Fibroblast of villous mesenchyme (primary cell): ENCODE measurements at places on chromosomes 13 and 19.

GRCh38 chr19:14450168-14450874, 17.2 kb downstream of the PKN1 start:
- DNase-seq: peak; percentile 30

- no peak for DNase-seq
Measured at GRCh38 chr13:68897331-68897928, 1210.2 kb upstream of the ATXN8OS start.

GRCh38 chr13:24168979-24169378, 8.5 kb downstream of the SPATA13 start:
- DNase-seq: no peak

- DNase-seq: no peak
Measured at GRCh38 chr19:30091456-30091855, 149.4 kb downstream of the URI1 start.

- DNase-seq: no peak
Measured at GRCh38 chr19:49423985-49424303, 703 bp upstream of the PTH2 start.

GRCh38 chr13:45670189-45670885, 31.8 kb upstream of the CBY2 start:
- no peak for DNase-seq

DNA sequence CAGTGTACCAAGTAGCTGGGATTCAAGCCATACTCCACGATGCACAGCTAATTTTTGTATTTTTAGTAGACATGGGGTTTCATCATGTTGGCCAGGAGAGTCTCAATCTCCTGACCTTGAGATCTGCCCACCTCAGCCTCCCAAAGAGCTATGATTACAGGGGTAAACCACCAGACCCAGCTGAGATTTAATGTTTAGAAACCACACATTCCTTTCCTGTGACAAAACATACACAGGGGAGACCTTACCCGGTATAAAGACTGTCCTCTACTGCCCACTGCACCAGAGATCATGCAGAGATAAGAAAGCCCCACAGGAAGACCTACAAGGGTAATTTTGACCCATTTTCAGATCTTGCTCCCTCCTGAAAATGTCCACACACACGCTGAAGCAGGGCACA, 22.8 kb upstream of the ZNF83 start:
- DNase-seq: peak; percentile 39

DNA sequence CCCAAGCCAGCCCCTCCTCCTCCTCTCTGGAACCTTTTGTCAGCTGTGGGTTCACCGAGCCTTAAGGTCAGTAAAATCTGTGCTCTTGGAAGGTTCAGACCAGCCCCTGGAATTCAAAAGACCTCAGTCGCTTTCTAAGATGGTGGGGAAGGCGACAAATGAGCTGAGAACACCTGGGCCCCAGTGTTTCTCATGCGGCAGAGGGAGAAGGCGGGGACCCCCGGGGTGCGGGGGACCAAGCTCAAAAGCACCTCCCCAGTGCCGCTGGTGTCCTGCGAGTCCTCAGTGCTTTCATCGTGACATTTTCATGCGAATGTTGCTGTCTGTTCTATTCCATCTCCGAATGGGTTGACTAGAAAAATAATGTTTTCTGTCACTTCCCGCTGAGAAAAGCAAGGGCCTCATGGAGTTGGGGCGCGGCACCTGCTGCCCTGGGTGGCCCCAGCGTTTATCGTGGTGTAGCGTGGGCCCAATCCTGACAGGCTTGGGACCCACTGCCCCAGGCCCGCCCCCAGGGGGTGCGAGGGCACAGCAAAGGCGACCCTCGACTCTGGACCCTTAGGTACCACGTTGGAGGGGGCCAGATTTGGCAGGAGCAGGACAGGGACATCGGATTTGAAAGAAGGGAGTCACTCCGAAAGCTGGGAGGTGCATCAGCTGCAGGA, 751 bp upstream of the NTN5 start:
- DNase-seq: no peak

DNA sequence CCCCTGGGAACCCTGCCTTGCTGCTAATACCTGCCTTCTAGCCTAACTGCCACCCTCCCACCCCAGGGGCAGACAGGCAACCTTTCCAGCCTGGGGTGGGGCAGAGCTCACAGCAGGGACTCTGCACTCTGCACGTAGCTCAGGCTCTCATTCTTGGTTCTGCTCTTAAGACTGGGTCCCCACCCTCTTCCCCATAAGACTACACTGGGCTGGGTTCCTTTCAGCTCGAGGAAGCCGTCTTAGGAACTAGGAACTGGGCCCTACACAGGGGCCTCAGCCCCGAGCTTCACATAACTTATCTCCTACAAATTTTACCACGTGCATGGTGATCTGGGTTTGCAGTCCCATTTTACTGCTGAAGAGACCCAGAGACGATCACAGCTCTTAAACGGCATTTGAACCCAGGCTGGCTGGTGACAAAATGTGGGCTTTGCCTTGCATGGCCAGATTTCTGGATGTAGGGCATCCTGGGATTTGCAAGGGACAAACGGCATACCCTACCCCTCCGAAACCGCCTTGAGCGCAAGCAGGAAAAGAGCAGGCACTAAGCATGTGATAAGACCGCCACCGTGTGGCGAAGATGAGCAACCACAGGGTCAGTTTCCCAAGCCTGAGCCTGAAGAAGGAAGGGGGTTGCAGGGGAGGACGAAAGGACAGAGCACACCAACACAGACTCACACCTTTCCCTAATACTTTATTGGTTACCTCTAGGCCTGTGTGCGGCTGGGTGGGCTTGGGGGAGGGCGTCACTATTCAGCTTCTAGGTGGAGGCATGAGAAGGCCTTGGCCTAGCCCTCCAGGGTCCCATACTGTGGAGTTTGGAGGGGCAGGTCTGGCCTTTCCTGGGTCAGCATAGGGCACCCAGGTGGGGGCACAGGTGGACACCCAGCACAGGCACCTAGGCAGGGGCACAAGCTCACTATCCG, 5.1 kb downstream of the JUNB start:
- DNase-seq: peak; percentile 84

DNA sequence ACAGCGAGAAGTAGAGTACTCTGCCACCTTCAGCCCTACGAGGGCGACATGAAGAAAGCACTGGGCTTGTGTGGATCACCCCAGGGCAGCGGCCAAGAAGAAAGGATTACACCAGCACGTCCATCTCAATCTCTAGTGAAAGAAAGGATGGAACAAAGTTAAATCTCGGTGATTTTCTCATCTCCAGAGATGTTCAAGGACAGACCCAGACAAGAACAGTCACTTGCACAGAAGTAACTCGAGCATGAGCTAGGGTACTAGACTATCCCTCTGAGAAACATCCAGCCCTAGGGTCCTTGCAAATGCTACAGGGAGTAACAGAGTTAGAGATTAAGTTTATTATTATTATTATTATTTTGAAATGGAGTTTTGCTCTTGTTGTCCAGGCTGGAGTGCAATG, 106.7 kb downstream of the CRYL1 start:
- no peak for DNase-seq

- peak; percentile 58 for DNase-seq
Measured at GRCh38 chr13:77359171-77359570, 32.3 kb upstream of the MYCBP2 start.

GRCh38 chr19:4776436-4777211, 14.9 kb upstream of the FEM1A start:
- DNase-seq: no peak

DNA sequence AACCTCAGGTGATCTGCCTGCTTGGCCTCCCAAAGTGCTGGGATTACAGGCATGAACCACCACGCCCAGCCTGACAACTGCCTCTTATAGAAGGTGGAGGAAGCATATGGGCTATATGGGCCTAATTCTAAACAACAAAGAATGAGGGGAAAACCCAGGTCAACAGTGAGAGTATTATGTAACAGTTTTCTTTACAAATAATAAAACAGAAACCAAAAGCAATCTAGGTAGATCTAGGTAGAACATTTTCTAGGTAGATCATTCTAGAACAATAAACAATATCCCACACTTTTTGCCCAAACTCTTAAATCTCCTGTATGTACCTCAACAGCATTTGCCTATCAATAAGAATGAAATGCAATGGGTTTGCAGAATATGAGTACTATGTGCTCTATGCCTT, 267.4 kb downstream of the ABCC4 start:
- DNase-seq: no peak

DNA sequence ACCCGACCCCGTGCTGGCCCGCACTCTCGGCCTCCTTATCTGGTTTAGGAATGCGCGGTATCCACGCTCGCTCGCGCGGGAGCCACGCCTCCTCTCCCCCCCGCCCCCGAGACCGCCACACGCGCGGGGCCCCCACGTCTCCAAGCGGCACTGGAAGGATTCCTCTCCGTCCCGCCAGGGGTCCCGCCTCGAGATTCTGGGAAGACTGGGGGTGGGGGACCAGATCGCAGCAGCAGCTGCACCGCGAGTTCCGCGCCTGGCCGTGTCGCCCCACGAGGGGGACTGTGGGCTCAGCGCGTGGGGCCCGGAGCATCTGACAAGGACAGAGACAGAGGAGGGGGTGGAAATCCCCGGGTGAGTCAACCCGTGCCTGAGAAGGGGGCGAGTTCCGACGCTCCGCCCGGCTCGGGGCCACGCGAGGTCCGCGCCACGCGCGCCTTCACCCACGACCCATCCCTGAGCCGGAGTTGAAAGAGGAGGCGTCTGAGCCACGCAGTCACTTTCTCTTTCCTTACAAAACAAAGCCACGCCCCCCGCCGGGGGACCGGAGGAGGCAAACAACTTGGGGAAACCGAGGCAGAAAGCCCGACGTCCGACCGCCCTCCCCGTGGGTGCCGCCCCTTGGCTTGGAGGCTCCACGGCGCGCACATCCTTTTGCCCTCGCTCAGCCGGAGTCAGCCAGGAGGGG, 814 bp downstream of the S1PR2 start:
- peak; percentile 51 for DNase-seq

- no peak for DNase-seq
Measured at GRCh38 chr13:98742961-98743360, 9.5 kb downstream of the SLC15A1 start.

GRCh38 chr19:43416951-43417623, 2.4 kb downstream of the TEX101 start:
- DNase-seq: no peak

- DNase-seq: no peak
Measured at GRCh38 chr13:22080832-22081231, 410.0 kb downstream of the FGF9 start.

- no peak for DNase-seq
Measured at GRCh38 chr19:42172261-42172660, 40.0 kb upstream of the POU2F2 start.

GRCh38 chr13:75102001-75102716, 379.8 kb downstream of the TBC1D4 start:
- DNase-seq: no peak

GRCh38 chr13:73473016-73473415, 414.2 kb downstream of the KLF5 start:
- no peak for DNase-seq

- DNase-seq: no peak
Measured at GRCh38 chr13:74438901-74439300, 304.7 kb upstream of the KLF12 start.

DNA sequence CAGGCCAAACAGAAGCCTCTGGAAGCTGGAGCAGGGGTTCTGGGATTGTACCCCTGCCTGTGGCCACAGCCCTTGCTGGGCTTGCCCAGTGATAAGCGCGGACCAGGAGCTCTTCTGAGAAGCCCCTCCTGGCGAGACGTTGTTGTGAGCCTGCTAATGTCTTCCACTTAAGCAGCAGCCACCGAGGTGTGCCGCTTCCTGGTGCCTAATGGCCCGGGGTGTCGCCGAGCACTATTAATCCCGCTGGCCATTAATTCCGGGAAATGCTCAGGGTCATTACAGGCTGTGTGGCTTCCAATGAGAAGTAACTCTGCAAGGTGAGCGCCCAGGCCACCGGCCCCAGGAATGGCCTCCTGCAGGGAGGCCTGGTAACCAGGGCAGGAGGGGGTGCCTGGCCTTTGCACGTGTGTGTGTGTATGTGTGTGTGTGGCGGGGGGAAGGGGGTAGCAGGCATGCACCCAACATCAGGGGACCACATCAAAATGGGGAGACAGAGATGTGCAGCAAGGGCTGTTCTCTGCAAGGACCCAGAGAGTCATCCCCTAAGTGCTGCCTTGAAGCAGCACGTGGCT, 175.0 kb downstream of the URI1 start:
- DNase-seq: no peak

GRCh38 chr13:103799028-103799427, 732.8 kb upstream of the SLC10A2 start:
- no peak for DNase-seq

- no peak for DNase-seq
Measured at GRCh38 chr13:74246487-74246886, 112.3 kb upstream of the KLF12 start.

GRCh38 chr19:28685802-28686201, 527.1 kb downstream of the UQCRFS1 start:
- no peak for DNase-seq

- DNase-seq: peak; percentile 50
Measured at GRCh38 chr19:38975861-38976271, 324 bp upstream of the FBXO17 start.

DNA sequence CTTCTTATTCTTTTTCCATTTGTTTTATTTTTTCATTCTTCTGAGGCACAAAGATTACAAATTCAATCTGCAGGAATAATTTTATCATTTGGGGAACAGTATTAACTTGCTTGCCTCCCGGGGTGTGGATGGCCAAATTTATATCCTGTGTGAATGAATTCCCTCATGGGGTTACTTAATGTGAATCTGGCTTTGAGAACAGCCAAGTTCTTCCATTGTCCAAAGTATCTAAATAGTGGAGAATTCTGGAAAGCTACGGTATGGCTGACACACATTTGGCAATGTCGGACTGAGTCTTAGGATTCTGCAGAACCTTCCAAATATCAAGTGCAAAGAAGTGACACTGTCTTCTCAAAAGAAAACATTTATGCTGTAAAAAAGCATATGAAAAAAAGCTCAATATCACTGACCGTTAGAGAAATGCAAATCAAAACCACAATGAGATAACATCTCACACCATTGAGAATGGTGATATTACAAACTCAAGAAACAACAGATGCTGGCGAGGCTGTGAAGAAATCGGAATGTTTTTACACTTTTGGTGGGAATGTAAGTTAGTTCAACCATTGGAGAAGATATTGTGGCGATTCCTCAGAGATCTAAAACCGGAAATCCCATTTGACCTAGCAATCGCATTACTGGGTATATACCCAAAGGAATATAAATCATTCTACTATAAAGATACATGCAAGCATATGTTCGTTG, 620.2 kb downstream of the EFNB2 start:
- no peak for DNase-seq

DNA sequence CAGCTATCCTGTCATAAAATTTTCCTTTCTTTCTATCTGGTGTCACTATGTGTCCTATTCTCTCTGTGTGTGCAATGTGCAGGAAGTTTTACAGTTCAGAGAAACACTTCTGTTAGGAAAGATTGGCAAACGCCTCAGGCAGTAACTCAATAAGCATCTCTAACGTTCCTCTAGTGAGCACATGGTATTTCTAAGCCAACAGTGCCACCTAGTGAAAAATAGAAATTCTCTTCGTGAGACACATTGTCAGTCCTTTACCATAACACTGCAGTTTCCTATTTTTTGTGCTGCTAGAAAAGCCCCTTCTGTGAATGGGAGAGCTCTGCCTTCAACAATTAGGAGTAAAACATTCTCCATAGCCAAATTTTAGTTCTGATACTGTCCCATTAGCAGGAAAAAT, 50.7 kb downstream of the ZNF723 start:
- DNase-seq: peak; percentile 16

- no peak for DNase-seq
Measured at GRCh38 chr13:32474999-32475792, 47.3 kb upstream of the N4BP2L1 start.

GRCh38 chr13:113762538-113762937, 3.5 kb downstream of the TMEM255B start:
- no peak for DNase-seq
